NCI-H345 (cell line): ENCODE measurements at places on chromosomes 7 and 10.

DNA sequence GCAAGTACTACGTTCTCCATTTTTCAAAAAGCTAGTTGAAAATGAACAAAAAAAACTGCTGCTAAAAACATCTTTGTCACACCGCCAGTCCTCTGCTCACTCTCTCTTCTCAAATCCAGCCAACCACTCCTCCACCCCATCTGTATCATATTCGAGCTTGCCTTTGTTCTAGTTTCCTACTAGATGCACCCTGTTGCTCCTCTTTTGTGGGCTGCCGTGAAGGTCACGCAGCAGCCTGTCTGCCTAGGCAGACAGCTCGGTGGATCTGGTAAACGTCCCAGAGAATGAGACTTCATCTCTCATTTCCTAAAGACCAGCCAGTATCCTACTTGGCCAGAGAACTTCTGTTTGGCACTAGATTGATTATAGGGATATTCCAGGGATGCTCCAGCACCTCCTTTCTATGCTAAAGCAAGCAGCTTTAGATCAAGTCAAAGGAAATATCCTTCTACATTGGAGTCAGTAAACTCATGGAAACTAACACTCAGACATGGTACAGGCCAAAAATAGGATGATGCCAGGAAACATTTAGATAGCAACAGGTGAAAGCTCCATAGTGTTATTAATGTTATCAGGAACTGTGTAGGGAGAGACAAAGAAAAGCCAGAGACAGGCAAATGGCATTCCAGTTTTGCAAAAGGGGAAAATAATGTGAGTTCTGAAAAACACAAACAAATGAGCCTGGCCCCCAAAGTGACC lies 8.7 kb upstream of the PLXNA4 start:
- peak; percentile 51 for DNase-seq

- peak; percentile 61 for DNase-seq
Measured at GRCh38 chr7:1951159-1951536, 281.1 kb downstream of the ELFN1 start.

DNA sequence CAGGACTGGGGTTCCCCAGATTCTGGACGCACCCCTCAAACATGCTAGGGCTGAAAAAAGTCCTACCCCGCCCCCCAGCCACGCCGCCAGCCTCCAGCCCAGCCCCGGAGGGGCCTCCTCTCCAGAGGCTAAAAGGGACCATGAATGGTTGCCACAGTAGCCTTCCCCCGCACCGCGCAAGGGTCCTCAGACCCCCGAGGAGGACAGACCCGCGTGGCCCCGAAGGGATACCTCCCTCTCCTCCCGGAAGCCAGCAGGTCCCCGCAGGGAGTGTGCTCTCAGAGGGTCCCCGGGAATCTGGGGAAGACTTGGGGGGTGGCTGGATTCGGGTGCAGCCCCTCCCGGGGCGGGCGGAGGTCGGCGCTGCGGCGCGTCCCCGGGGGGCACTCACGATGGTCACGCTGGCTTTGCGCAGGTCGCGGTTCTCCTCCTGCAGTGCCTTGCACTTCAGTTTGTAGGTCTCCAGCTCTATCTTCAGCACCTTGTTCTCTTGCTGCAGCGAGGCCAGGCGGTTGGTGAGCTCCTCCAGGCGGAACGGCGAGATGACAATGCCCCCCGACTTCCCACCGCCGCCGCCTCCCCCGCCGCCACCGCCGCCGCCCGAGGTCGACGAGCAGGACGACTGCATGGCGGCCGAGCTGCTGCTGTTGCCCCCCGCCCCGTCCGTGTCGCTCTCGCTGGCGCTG lies 482 bp downstream of the CCDC6 start:
- peak; percentile 25 for DNase-seq

GRCh38 chr10:102712089-102712488 lies 2.1 kb downstream of the ARL3 start:
- no peak for DNase-seq

DNA sequence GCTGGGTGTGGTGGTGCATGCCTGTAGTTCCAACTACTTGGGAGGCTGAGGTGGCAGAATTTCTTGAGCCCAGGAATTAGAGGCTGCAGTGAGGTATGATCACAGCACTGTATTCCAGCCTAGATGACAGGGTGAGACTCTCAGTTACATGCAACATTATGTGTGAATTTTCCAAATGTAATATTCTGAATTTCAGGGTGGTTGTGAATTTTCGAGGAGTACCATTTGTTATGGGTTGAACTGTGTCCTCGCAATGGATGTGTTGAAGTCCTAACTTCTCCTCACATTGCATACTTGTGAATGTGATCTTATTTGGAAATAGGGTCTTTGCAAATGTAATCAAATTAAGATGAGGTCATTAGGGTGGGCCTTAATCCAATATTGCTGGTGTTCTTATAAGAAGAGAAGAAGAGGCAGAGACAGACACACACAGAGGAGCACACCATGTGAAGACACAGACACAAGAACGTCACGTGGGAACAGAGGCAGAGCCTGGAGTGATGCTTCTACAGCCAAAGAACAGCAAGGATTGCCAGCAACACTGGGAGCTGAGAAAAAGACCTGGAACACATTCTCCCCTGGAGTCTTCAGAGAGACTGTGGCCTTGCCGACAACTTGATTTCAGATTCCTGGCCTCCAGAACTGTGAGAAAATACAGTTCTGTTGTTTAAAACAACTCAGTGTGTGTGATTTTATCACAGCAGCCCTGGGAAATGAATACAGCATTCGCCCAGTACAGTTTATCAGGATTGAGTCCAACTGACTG lies 91.9 kb downstream of the ZNF783 start:
- no peak for DNase-seq

- no peak for DNase-seq
Measured at GRCh38 chr10:18400906-18401245, 250.5 kb downstream of the NSUN6 start.

DNA sequence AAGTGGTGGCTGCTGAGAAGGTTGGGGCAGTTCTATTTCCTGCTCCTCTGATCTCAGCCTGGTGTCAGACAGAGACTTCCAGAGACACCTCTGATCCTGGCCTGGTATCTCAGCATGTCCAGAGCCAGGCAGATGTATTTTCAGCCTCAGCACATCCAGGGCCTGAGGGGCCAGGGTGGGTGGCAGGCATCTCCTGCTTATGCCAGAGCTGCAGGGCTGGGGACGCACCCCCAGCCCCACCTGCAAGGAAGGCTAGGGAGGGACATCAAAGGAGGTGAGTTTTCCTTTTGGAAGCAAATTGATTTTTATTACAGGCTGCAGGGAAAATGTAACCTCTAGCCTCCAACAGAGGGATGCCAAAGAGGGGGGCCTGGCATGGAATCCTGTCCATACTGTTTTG lies 36.7 kb downstream of the CFAP46 start:
- DNase-seq = no peak

DNA sequence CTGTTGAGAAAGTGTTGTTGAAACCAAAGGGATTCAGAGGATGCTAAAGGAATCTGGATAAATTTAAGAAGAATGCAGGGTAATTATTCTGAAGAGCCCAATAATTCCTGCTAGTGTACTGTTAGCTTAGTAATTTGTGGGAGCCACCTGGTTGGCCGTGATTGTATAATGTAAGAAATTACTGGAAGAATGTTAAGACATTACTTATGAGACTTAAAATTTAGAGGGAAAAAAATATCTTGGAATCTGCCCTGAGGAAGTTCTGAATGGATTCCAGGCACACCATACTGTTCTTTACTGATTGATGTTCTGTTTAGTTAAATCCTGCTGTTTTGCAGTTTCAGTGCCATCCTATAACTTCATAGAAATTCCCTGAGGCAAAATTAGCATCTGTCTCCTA lies 155.0 kb upstream of the RHOBTB1 start:
- DNase-seq = no peak

DNA sequence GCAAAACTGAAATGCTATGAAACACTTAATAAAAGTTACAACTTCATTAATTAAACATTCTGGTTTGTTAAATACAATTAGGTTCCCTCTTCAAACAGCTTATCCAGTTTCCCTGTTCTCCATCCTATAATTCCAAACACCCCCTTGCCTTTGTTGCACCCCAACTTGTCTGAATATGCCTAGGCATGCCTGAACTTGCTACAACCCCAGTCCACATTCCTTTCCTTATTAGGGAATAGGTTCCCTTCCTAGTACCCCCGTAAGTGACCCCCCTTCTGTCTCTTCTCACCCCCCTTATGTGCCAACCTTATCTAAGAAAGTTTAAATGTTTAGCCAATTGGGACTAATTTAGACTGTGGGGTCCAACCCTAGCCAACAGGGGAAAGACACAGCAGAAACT lies 295.7 kb upstream of the GALNT17 start:
- no peak for DNase-seq

- DNase-seq = no peak
Measured at GRCh38 chr10:10975647-10976046, 42.0 kb upstream of the CELF2 start.

DNA sequence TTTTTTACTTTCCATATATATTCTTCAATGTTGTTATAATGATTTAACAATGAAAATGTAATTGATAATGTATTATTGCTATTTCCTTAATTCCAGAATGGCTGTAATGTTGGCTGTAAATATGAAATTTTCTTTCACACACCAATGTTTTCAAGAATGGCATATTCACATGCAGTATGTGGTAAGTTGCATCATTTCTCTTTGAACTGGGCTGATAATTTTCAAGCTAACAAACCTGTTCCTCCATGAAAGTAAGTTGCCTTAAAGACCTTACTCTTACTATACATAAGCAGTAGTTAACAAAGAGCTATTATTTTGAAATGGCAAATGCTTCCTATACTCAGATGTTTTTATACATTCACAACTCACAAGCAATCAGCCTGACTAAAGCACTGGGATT lies 154.5 kb downstream of the TMEM168 start:
- no peak for DNase-seq

DNA sequence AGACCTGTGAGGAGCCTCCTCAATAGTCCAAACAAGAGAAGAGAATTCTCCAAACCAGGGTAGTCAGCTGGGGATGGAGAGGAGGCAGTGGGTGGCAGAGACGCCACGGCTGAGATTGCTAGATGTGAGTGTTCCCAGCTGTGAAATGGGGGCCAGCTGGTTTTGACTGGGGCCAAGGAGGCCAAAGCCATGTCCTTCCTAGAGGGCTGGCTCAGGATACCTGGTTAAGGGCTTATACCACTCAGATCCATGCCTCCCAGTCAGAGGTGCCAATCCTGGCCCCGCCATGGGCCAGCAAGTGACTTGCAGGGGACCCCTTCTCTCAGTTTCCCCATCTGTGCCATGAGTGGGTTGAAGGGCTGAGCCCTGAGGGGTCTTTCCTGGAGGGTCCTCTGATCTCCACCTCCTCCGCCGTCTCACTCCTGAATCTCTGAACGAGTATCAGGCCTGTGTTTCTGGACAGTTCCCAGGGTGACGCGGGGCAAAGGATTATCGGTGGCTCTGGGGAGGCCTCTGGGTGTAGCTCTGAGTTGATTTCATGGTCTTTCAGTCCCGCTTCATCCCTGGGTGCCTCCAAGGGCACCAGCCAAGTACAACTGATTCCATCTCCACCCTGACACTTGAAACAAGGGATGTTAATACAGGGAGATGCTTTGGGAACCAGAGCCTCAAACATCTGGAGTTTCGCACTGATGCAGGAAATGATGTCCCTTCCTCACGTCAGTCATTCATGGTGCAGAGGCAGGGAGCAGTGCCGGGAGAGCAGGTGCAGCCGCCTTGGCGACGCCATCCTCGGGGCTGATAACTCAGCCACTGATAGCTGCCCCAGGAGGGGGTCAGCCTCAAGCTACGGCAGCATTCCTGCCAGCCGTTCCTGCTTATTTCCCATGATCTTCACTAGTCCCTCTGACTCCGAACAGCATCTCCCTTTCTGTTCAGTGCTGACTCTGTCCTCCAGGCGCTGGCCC lies 126.7 kb downstream of the RGS10 start:
- DNase-seq = no peak

DNA sequence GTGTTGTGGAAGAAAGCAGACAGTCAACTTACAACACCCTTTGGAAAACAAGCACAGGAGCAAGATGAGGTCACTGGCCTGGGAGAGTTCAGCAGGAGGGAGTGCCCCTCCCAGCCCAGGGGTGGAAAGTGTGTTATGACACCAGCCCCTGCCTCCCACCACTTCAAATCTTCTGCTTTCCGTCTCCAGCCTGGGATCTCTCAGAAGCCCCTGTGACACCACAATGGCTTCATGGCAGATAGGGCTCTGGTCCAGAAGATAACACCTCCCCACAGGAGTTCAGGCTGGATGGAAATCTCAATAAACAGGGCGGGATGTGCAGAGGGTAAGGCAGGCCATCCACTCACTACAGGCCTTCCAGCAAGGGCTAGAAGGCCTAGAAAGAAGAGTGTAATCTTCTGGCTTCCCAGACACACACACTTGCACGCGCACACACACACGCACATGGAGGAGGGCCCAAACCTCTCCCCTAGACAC lies 48.7 kb upstream of the ZMIZ1 start:
- DNase-seq = no peak

GRCh38 chr7:94998266-94999068 lies 91.1 kb downstream of the PPP1R9A start:
- no peak for DNase-seq

DNA sequence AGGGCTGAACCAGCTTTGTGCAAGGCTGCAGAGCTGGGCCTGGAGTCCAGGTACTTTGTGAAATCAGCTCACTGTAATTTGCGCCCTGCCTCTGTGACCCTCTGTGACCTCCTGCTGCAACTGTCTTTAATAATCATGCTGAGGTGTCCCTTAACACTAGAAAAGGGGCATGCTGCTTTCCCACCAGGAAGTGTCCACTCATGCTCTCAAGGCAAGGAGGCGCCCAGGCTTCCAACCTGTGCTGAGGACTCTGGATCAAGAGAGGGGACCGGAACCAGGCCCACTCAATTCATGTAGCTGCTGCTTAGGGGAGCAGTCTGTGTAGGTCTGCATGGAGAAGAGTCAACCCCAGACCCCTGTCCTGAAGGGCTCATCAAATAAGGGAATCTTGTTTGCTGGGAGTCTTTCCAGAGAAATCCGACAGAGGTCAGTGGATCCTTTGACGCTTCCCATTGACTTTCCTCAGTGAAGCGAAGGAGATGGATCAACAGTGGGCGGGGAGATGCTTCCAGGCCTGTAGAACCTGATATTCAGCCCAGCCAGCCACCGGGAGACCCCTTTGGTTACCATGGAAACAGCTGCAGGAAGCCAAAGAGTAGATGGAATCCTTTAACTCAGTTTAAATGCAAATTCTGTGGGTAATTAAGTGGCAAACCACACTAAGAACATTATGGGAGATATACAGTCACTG lies 945.9 kb downstream of the GRID1 start:
- DNase-seq = peak; percentile 4

DNA sequence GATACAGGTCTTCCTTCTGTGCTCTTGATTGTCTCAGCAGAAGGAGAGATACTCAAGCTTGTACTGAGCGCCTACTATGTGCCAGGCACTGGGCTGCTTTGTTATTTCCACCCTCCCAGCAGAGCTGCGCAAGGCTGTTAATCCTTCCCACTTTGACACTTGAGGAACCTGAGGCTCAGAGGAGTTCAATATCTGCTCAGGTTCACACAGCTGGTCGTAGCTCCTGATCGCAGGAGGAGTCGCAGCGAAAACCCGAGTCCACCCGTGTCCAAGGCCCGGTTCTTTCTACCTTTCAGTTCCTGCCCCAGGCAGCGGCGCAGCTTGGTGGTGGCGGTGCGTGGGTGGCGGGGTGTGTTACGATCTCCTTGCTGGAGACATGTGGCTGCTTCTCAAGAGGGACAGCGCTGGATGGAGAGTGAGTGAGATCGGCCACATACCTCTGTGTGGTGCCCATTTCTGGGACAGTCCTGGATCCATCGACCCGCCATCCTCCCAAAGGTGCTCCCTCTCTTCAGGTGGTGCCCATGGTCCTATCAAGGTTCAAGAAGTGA lies 26.5 kb upstream of the SAMD8 start:
- DNase-seq = no peak
